Suprapubic skin (tissue), 4 donors: ENCODE measurements at places on chromosomes 7 and 10.

DNA sequence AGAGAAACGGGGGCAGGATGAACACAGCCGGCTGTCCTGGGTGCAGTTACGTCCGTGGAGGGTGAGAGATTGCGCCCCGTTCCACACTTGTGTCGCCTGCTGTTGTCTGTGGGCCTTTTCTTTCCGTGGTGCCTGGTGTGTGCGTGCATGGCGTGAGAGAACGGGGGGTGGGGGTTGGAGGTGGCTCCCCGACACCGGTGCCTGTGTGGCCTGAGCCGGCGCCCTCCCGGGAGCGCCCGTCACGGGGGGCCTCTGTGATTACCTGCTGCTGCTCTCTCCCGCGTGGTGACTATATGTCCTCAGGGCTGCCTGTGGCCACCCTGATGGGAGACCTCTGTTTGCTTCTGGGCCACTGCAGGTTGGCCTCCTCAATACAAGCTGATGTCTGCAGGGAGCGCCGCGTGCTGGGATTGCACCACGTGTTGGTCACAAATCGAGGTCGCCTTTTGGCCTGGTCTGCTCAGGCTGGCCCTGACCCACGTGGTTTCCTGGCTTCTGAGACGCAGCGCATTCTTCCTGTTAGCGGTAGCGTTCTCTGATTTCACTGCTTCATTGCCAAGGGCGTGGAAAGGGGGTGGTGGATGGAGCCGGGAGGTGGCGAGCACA, 10.9 kb upstream of the AP5Z1 start:
- no peak for DNase-seq

- no peak for DNase-seq
Observed at GRCh38 chr7:100166317-100166940, 2.0 kb downstream of the GAL3ST4 start.

DNA sequence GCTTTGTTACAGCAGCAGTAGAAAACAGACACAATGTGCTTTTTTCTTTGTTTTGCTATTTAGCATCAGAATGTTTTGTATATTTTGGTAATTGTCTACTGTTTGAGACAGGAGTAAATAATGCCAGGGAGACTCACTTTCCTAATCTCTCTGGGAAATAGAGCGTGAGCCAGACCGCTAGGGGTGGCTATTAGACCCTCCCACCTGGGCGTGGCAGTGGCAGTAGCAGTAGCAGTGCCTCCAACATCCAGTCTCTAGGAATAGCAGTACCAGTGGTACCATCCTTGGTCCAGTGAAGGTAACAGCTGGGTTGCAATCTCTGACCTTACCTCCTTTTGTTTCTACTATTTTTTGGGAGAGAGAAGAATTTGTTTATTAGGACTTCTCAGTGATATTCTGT, 165.7 kb upstream of the MAGI2 start:
- no peak for DNase-seq

- no peak for DNase-seq
Observed at GRCh38 chr7:66348959-66349358, 143.8 kb downstream of the TPST1 start.

- DNase-seq: no peak
Observed at GRCh38 chr10:70354556-70354955, 27.9 kb downstream of the LRRC20 start.

- peak; percentile 64 for DNase-seq
Observed at GRCh38 chr7:29177963-29178600, 16.5 kb upstream of the CHN2 start.

- DNase-seq: no peak
Observed at GRCh38 chr10:58588673-58589265, 76.1 kb downstream of the BICC1 start.

DNA sequence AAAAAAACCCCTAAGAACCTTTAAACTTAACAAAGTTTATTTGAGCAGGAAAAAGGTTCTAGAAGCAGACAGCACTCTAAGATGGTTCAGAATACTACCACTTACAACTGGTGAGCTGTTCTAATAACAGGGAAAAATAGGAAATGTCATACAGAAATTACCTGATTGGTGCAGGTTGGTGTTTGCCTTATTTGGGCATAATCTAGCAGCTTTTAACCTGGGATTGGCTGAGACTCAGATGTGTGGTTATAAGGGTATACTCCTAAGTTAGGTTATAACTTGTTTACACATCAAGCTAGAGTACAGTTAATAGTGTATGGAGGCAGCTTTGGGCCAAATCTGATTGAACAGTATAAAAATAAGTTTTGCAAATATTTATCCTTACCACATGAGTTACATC, 59.8 kb downstream of the MAPK8 start:
- DNase-seq: no peak

DNA sequence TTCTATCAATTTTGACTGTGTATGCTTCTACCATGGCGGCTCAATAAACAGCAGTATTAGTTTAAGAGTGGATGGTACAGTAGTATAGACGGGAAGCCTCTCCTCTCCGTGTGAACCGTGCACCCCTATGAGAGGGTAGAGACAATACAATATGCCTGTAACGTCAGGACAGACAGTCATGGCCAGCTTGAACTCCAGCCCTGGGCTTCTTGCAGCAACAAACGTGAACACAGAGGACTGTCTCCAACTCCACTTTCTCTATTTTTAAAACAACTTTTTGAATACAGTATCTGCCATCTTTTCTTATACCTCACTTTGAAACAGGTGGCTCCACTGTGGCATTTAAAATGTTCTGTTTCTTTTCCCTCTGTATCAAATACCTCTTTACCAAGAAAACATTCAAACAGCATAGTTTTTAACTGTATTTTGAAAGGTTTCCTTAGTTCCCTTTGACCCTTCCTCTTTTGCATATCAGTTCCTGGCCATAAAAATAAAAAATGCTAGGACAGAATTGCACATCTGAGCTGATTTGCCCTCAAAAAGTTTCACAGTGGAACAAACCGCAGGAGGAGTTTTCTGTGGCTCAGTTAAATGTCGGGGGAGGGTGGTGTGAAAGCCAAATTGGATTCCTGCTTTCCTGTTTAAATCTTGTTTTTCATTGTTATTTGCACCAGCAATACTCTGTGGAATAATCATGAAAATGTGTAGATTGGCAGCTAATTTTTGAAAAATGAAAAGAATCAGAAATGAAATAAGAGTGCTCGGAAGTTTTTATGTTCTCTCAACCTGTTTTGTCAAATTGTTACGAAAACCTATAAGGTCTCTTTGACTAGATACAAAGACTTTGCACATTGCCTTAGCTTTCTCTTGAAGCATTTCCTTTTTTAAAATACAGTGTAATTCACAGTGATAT, 8.0 kb downstream of the IKZF1 start:
- DNase-seq: no peak

GRCh38 chr7:127650847-127651555, 993 bp upstream of the SND1 start:
- DNase-seq: no peak

- DNase-seq: no peak
Observed at GRCh38 chr10:43166880-43167497, 28.7 kb downstream of the CSGALNACT2 start.

- no peak for DNase-seq
Observed at GRCh38 chr7:149558149-149558861, 60.7 kb upstream of the ZNF746 start.

GRCh38 chr7:2374830-2375728, 20.5 kb downstream of the EIF3B start:
- no peak for DNase-seq

- no peak for DNase-seq
Observed at GRCh38 chr7:29270594-29271318, 76.2 kb downstream of the CHN2 start.

DNA sequence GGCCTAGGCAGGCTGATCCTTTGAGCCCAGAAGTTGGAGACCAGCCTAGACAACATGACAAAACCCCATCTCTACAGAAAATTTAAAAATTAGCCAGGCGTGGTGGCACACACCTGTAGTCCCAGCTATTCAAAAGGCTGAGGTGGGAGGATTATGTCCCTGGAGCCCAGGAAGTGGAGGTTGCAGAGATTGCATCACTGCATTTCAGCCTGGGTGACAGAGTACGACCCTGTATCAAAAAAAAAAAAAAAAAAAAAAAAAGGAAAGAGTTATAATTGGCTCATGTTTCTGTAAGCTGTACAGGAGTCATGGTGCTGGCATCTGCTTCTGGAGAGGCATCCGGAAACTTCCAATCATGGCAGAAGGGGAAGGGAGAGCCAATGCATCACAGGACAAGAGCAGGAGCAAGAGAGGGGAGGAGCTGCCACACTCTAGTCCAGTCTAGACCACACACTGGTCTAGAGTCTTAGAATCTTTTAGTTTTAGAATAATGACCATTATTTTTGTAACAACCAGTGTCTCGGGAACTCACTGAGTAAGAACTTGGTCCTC, 16.8 kb downstream of the DOCK1 start:
- DNase-seq: no peak

- no peak for DNase-seq
Observed at GRCh38 chr10:4353964-4354363, 472.0 kb upstream of the AKR1E2 start.

- no peak for DNase-seq
Observed at GRCh38 chr10:115826396-115826795, 446.6 kb downstream of the GFRA1 start.

DNA sequence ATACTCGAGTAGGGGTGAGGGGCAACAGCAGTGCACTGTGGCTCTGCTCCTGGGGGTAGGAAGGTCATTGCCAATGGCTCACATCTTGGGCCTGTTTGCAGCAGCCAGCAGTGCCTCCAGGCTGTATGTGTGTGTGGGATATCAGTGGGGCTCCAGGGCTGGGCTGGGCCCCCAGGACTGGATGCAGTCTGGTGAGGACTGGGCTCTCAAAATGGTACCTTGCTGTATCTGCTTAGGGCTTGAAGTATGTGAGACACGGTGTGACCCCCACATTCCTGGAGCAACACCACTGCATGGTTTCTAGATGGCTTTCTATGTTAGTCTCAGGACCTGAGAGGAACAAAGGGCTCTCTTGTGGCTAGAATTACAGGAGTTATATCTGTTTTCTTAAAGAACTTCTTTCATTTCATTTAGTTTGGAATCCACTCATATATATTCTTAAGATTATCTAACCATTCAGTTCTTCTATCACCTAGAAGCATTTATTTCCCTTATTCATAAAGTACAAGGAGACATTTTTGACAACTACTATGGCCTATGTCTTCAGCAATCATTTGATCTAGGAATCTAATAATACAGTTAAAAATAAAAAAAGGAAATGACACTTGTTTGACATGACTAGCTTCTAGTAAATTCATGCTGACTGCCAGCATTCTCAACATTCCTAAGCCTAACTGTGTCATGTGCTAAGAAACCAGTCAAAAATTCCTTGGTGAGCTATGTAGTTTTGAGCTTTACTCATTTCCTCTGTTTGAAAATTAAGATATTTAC, 443.2 kb upstream of the SEMA3A start:
- DNase-seq: no peak

- DNase-seq: no peak
Observed at GRCh38 chr7:8114175-8114574, 145.6 kb downstream of the GLCCI1 start.

GRCh38 chr7:82286096-82286797, 157.3 kb downstream of the CACNA2D1 start:
- no peak for DNase-seq

DNA sequence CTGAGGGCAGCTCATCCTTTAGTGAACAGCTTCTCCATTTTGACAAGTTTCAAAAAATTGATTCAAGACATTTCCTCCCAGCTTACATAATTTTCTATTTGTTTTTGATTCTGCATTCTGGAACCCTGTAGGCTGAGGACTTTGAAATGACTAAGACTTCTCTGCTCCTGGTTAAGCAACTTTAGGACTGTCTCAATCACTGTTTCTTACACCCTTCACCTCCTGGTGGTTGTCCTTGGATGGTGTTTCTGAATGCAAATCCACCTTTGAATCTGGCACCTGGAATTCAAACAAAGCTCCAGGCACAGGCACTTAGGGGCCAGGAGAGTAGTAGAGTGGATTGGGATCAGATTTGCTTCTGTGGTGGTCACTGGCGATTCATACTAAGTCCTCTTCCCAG, 595.5 kb downstream of the LRMDA start:
- DNase-seq: no peak

DNA sequence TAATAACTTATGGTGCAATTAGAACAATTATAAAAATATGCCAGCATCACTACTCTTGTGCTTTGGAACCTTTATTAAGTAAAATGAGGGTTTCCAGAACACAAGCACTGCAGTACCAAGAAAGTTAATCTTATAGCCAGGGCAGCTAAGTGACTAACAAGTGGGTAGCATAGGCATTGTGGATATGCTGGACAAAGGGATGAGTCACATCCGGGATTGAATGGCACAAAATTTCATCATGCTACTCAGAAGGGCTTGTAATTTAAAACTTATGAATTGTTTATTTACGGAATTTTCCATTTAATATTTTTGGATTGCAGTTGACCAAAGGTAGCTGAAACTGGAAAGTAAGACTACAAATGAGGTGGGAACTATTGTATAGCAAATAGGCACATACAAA, 250.6 kb downstream of the C7orf25 start:
- DNase-seq: no peak

GRCh38 chr7:82289152-82289535, 154.4 kb downstream of the CACNA2D1 start:
- DNase-seq: no peak

GRCh38 chr7:155732286-155732685, 80.0 kb downstream of the SHH start:
- no peak for DNase-seq

DNA sequence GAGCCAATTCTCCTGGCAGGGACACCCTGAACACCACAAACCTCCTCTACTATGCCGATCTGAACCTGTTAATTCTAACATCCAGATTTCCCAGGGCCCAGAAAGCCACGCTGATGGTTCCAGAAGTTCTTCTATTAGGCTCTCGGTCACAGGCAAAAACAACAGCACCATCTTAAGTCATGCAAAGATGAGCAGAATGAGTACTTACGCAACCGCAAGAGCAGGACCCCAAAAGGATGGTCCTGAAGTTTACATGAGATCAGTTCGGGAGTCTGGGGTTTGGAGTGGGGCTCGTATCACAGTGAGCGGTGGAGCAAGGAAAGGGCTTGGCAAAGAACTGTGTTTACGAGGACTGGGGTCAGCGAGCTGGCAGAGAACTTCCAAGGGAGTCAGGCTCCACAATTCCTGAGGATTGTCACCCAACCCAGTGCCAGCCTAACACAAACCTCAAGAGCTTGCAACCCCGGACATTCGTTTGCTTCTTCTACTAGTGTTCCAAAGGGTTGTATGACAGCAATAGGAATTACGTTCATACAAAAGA, 532.6 kb downstream of the TNS3 start:
- no peak for DNase-seq

- no peak for DNase-seq
Observed at GRCh38 chr10:49150426-49150825, 16.6 kb upstream of the FAM170B start.

- no peak for DNase-seq
Observed at GRCh38 chr7:99314504-99314903, 11.2 kb upstream of the ARPC1A start.

GRCh38 chr7:76364198-76364584, 5.4 kb upstream of the YWHAG start:
- no peak for DNase-seq

DNA sequence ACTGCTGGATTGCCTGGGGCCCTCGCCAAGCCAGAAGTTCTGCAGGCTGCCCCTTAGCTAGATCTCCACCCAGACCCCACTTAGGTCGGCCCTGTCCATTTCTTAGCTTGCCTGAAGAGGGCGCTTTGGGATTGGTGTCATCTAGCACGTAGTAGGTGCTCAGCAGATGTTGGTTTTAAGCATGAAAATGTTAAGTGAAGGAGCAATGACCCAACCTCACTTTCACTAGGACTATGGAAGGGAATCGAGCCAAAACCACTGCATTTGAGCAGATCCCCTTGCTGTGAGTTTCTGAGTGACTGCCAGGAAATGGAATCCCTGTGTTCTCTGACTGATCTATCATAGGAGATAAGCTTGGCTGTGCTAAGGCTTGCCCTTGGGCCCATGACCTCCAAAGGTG, 131.7 kb upstream of the EEPD1 start:
- DNase-seq: no peak
